Inflammatory macrophage treated with lipopolysaccharide for 4 hours (primary cell): ENCODE measurements at places on chromosomes 6 and 20.
A peak's percentile ranks its signal among the peaks of the same experiment; 100 is the strongest.

DNA sequence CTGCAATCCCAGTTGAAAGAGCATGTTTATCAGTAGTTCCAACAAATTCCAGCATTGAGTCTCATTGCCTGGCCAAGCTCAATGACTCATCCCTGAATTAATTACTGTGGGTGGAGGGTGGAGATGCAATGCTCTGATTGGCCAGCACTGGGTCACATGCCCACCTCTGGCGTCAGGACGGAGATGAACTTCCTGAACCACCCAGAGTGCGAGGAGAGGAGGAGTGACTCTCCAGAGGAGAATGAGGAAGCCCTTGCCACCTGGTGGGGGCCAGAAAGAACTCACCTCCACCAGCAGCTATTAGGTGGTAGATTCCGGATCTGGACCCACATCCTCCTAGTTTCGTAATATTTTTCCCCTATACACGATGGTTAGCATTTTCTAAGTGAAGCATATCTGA lies 283.9 kb downstream of the TBC1D7 start:
- DNase-seq = peak; percentile 27

DNA sequence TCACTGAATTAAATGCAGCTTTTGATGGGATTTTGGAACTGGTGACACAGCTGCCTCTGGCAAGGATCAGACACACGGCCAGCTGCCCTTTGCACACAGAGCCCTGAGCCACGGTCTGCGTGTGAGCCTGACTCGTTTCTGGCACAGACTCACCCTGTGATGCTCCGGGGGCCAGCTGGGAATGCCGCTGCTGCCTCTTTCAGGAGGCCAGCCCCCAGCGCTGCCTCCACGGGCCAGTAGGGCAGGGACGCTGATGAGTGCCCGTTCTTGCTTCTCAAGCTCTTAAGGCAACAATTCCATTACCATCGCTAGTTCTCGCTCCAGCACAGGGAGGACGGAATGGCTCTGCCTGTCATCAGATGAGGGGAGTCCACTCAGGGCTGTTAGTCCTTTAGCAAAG lies 61.6 kb downstream of the IRF4 start:
- no peak for DNase-seq

DNA sequence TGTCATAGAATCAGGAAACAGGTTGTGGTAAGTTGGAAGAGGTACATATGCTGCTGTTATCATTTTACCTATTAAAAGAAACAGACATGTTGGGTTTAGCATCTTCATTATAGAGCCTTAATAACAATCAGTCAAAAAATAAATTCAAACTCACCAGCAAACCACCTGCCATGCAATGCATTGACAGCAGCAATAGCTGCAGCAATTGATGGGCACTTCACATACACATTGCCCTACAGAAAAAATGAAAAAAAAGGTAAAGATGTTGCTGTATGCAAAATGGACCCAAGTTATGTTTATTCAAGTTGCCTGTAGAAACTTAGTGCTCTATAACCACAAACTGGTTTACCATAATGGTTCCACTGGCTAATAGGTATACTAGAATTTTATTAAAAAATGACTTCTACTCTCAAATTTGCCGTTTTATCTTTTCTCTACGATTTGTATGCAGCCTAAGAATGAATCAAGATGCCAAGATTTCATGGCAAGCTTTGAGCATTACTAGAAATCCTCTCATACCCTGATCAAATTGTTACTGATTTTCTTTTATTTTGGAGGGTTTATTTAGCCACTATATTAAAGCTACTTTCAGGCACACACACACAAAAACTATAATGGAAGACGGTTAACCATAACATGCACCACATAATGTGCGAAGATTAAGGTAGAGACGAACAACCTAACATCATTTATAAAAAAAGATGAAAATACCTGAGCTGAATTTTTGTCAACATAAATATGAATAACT lies 5.5 kb downstream of the ROMO1 start:
- no peak for DNase-seq

- no peak for DNase-seq
These were observed 100.9 kb downstream of the RCAN2 start for GRCh38 chr6:46390153-46390876.

- DNase-seq = no peak
These were observed 1.3 kb downstream of the EPHA7 start for GRCh38 chr6:93418033-93418407.

GRCh38 chr6:48068278-48069251 lies 42.4 kb downstream of the PTCHD4 start:
- no peak for DNase-seq

GRCh38 chr6:105753207-105753606 lies 332.9 kb upstream of the PRDM1 start:
- no peak for DNase-seq

DNA sequence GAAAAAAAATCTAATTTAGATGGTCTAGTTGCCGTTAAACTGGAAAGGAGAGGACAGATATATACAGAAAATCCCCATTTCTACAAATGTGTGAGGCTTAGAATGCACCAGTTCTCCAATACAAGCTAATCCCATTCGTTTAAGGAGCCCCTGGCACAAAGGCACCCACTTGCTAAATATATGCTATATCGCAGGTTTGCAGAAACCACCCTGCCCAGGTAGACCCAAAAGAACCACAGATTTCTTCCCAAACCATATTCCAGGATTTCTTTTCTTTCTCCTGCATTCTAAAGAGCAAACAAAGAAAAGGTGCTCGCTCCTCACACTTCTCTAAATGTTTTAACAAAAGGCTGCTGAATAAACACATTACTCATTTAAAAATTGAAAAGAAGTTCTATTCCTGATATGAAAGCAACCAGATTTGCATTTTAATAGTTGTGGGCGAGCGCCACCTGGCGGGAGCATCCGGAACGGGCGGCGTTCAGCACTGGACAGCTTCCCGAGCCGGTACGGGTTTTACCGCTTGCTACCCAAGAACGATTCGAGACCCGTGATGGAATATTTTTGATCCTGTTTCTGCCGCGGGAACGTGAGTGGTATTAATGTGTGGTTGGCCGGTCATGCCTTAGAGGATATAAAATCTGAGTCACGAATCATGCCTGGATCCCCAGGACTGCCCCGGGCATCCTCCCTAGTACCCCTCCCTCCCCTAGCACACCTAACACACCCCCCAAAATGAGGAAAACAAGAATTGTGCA lies 2.1 kb downstream of the PTPRT start:
- DNase-seq = peak; percentile 41

DNA sequence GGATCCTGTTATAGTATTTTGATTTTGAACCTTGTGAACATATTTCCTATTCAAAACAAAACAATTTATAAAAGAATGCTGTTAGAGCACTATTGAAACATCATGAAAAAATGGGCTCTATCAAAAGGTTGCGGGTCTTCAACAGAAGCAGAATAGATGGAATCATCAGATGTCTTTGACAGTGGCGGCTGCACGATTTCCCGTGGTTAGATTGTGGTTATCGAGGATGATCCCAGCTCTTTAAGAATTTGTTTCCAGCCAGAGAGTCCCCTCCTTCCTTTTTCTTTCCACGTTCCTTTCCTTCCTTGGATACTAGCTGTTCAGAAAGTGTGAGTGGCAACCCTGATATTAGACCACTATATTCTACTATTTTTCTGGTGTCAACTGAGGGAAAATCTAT lies 163.4 kb downstream of the FARS2 start:
- no peak for DNase-seq
